ENCODE measurements at places on chromosomes 12 and 14.

GRCh38 chr12:51593021-51593420 is 2.0 kb downstream of the SCN8A start:
- DNase-seq, result no peak

DNA sequence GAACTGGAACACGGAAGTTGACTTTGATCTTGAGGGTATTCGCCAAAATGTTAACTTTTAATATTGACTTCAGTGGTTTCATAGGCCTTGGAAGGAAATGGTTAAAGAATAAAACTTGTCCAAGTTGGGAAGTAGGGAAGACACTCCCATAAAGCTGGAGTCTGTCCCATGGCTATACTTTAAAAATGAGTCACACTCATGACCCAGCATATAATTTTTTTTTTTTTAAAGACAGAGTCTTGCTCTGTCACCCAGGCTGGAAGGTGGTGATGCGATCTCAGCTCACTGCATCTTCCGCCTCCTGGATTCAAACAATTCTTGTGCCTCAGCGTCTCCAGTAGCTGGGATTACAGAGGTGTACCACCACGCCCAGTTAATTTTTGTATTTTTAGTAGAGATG is 19.6 kb downstream of the TMPRSS12 start:
- DNase-seq, result no peak

DNA sequence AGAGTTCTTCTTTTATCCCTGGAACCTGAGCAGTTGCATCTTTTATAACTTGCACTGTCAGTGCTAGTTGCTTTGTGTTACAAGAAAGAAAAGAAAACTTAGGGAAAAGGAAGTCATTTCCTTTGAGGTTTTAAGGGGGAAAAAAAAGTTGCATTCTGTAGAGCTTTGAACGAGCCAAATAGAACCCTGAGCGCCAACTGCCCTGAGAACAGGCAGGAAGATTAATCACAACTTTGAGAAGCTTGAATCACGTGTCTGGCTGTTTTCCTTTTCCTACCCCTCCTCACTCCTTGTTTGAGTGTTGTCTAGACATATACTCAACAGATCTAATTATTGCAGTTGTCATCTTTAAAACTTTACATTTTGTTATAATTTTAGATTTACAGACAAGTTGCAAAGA is 12.5 kb downstream of the PCNX1 start:
- no peak for DNase-seq

GRCh38 chr14:61099216-61099835 is 118.3 kb downstream of the SLC38A6 start:
- no peak for DNase-seq

DNA sequence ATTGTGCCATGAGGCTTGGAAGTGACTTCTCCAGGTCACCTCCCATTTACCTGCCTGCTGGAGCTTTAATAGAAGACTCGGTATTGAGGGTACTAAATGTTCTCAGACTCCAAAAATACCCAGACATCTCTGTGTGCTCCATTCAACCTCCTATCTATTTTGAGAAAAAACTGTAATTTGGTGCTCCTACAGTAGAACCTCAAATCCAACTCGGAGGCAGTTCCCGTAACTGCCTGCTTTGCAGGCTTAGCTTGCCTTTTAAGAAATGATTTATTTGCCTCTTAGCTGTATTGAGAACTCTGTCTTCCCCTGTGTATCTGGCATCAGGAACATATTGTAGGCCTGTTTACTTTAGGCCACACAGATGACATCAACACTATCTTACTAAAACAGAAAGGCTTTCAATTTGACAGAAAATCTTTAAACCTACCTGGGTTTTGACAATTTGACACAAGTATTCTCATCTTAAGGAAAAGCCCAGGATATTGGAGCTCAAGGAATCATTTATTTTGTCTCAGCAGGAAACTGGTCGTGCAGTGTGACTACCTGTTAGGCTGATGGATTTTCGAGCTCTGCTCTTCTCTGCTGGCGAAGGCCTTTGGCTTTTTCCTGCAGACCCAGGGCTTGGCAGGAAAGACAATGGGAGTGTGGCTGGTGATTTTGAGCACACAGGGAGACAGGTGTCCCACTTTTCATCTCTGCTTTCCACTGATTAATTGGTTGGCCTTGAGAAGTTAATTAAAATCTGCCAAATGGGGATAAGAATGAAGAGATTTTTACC is 314.8 kb downstream of the SNAPC1 start:
- DNase-seq, result no peak
